ENCODE measurements at places on chromosomes 5 and 9. TPM values are rescaled to one million over a fixed set of nuclear protein-coding genes. Genes with fewer than 3 reads are reported as not detected.

The SHLD3 gene
- total RNA-seq = 2.8 TPM

The UGT3A1 gene
- total RNA-seq = not detected

The AMBP gene
- total RNA-seq = 7.5 TPM

The WHRN gene
- 5.0 TPM for total RNA-seq

The PTCH1 gene
- total RNA-seq = 2.8 TPM

The CMYA5 gene
- total RNA-seq = 0.13 TPM

The SPATA31C1 gene
- not detected for total RNA-seq

The CDX1 gene
- total RNA-seq = not detected

The TEK gene
- 0.05 TPM for total RNA-seq

The QSOX2 gene
- total RNA-seq = 27.8 TPM

The TMEM267 gene
- 23.2 TPM for total RNA-seq

The ANXA2R gene
- 2.5 TPM for total RNA-seq

The DIPK1B gene
- 8.7 TPM for total RNA-seq

The DOK3 gene
- 2.8 TPM for total RNA-seq

The TYRP1 gene
- total RNA-seq = not detected

The FREM1 gene
- not detected for total RNA-seq

The WWC1 gene
- 88.3 TPM for total RNA-seq

The PCDHA1 gene
- 0.14 TPM for total RNA-seq

The PPP2R2B gene
- total RNA-seq = 0.12 TPM

The ZNF354C gene
- 0.71 TPM for total RNA-seq

The QRFP gene
- not detected for total RNA-seq

The NRG2 gene
- 2.0 TPM for total RNA-seq

The TNFSF8 gene
- not detected for total RNA-seq

Measured in A549 treated with Mapracorat at 1 μM for 4 hours (cell line).